Heart right ventricle (tissue), 16 donors: ENCODE measurements at places on chromosomes 11 and 22.

DNA sequence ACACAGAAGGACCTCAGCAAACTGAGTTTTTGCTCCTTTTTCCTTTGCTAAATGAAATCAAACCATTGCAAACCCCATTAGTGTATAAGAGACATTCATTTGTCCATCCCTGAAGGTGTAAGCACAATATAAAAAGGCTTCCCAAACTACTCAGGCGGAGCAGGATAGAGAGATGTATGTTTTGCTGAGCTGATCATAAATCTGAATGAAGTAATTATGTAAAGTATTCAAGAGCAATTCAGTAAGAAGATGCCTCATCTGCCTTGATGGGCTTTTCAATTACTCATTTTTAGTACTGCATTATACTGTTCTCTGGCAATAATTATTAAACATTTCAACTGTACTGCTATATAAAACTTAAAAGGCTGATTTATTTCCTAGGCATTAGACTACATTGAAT is 65.0 kb downstream of the SPON1 start:
- DNase-seq, result no peak

GRCh38 chr11:64438986-64439771 is 80.2 kb downstream of the RPS6KA4 start:
- DNase-seq, result no peak

DNA sequence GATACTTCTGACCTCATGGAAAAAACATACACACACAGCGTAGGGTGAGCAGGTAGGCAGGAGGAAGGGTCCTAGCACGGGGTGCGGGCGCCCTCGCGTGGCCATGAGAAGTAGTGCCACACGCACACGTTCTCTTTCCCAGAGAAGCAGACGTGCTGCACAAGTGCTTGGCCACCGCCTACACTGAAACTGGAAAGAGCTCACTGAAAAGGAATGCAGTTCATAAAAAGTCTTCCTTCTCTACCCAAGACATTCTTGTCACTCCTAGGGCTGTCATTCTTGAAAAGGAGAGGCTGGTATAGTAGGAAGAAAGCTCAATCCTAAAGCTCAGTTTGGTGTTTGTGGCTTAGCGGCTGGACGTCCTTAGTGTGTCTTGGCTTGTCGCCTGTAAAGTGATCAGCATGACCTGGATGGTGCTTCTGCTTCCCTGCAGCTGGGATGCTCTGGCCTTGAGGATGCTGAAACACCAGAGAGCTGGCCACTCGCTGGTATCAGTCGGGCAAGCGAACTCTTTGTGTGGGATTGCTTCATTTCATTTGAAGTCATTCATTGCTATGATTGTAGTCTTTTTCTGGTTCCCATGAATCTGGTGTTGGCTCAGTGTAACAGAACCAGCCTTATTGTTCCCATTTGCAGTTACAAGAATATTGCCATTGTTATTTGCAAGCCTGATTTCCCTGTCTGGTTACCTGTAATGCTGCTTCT is 303.8 kb downstream of the NTM start:
- DNase-seq, result peak; percentile 46

DNA sequence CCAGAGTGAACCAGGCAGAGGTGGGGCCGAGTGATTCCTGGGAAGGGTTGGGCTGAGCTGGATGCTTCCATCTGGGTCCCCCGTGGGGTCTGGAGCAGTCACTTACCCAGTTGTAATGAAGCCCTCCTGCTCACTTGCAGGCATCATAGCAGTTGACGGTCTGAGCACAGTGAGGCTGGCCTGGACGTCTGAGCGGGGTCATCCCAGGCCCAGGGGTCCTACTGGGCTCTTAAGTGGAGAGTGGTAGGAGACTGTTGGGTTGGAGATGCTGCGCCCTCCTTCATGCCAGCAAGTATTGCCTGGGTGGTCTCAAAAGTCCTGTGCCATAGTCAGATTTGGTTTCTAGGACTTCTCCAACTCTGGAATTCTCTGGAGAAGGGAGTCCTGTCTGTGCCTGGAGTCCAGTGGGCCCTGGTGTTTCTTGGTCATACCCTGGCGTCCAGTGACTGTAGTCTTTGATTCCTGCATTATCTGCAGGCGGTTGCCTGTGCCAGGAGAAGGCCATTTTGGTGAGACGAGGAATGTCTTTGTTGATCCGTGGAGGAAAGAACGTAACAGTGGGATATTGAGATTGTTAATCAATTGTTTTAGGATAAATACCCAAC is 82.3 kb downstream of the TBC1D22A start:
- no peak for DNase-seq

- DNase-seq, result no peak
Observed at GRCh38 chr11:6824136-6824823, 21.2 kb upstream of the OR10A5 start.

- DNase-seq, result no peak
Observed at GRCh38 chr11:82980292-82980691, 78.8 kb downstream of the DDIAS start.
